Fibroblast of skin of back (primary cell): ENCODE measurements at places on chromosomes 1 and 21.
A peak's percentile ranks its signal among the peaks of the same experiment; 100 is the strongest.

GRCh38 chr1:29849038-29849750, 612.9 kb downstream of the PTPRU start:
- peak; percentile 26 for DNase-seq

DNA sequence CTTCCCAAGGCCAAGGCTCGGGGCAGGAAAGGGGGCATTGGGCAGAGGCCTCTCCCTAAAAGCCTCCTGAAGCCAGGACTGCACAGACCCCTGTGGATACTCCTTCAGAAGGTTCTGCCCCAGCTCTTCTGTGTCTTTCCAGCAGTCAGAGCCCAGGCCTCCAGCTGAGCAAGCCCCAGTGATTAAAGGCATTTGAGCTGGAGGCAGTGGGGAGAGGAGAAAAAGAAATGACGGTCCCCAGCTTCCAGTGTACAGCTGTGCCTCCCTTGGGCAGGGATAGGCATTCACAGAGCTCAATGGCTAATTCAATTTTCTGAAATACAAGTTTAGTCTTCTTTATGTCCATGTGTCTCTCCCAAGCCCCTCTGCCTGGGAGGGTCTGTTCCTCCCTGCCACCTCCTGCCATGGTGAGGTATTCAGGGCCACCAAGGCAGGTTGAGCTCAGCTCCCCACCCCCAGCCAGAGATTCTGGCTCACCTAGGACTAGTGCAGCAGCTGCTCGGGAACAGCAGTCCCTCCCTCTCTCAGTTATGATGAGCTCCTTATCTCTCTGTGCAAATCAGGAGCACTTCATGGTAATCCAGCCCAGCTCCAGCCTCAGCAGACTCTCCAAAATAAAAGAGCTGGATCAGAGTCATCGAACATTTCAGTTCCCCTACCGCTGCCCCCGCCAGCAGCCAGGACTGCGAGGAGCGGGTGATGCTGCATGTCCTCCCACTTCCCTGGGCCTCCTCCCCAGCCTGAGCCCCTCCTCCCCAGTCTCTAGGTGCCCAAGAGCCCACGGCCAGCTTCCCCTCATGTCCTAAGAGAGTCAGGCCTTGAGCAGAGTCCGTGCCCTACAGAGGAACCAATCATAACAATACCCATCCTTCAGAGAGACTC, 208.4 kb upstream of the ZC3H12A start:
- no peak for DNase-seq

DNA sequence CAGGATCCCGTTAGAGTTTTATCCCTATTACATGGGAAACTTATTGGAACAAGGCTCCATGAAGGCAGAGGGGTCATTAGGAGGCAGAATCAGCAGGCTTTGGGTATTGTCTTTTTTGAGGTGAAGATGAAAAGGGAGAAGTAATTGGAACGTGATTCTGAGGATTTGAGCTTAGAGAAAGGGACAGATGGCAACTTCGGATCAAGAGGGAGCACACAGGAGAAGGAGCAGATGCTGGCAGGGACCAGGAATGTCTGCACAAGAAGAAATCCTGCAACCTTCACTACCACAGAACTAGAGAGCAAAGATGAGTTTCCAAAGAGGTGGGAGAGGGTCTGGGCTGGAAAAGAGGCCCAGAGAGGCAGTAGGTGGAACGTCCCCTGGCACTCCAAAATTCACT, 202.8 kb downstream of the RRAGC start:
- no peak for DNase-seq

- DNase-seq, result no peak
These were observed 142.5 kb upstream of the MAGI3 start for GRCh38 chr1:113247782-113248181.

GRCh38 chr1:189775343-189775742, 702.3 kb downstream of the BRINP3 start:
- peak; percentile 81 for DNase-seq

DNA sequence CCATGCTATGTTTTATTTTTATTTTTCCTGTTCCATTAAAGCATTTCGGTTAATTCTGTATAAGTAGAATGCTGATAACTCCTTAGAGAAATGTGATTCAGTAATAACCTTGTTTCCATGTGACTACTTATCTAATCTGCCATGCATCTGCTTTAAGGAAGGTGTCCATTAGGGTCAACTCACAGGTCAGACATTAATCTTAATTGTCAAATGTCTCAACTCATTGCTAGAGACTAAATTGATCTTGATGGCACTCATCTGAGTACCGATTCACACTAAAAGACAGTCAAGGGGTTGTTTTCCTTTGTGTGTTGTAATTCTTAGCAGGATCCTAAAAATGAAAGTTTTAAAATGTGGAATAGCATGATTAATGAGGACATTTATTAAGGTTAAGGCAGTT, 41.8 kb downstream of the ITSN1 start:
- no peak for DNase-seq

- no peak for DNase-seq
These were observed 108.6 kb downstream of the GPR52 start for GRCh38 chr1:174556392-174556791.

- DNase-seq, result peak; percentile 76
These were observed at the start of gene C1orf216 for GRCh38 chr1:35718492-35719336. C1orf216 (minus strand) TSS chr1:35718884; CDS start chr1:35716321, 2,563 bp downstream.

DNA sequence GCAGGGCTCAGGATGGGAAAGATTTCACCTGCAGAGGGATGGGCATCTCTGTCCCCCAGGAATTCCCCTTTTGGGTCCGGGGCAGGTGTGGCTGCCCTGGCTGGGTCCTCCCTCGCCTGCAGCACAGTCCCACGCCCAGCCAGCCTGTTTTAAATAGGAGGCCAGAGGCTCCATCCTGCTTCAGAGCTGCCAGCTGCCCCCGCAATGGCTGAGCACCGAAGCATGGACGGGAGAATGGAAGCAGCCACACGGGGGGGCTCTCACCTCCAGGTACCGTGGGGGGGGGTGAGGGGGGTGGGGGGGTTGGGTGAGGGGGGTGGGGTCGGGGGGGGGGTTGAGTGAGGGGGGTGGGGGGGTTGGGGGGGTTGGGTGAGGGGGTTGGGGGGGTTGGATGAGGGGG, 3.6 kb downstream of the SCNN1D start:
- DNase-seq, result no peak
